ENCODE measurements at places on chromosomes 13 and 19. TPM values are rescaled to one million over a fixed set of nuclear protein-coding genes. Genes with fewer than 3 reads are reported as not detected.

- no peak for DNase-seq
Measured at GRCh38 chr13:105346141-105346775, 1189.2 kb downstream of the EFNB2 start.

DNA sequence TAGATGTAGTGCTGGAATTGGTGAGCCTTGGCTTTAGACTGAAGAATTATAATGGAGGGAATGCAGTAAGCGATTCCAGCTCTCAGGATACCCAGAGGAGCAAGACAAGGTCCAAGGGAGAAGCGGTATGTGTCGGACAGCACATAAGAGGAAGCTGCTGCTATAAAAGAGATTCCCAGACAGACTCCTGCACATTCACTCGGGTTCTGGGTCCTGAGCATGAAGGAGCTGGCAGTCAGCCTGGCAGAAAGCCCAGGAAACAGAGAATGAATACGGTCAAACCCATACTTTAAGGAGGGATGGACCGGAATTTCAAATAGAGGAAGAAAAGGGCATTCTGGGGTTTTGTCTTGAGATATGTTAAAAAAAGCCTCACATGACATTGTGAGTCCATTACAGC lies 308.3 kb downstream of the DNAJC15 start:
- no peak for DNase-seq

DNA sequence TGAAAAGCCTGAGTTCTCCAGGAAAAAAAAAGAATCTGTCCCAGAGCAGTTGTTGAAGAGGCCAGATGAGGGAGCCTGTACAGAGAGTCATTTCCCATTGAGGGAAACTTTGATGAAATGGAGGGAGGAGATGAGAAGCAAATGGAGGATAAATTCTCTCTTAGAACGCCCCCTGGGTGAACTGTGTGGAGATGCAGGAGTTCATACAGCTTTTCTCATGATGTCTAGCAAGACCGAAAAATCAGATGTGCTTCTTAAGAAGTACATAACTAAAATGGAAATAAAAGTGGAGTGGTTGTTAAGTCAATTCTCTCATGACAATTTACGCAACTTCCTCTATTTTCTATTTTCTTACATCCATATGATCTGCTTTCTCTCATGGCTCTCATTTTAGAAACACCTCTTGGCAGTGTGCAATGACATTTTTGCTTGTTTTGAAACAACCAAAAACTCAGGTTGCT lies 1263.1 kb downstream of the PCDH9 start:
- no peak for DNase-seq

DNA sequence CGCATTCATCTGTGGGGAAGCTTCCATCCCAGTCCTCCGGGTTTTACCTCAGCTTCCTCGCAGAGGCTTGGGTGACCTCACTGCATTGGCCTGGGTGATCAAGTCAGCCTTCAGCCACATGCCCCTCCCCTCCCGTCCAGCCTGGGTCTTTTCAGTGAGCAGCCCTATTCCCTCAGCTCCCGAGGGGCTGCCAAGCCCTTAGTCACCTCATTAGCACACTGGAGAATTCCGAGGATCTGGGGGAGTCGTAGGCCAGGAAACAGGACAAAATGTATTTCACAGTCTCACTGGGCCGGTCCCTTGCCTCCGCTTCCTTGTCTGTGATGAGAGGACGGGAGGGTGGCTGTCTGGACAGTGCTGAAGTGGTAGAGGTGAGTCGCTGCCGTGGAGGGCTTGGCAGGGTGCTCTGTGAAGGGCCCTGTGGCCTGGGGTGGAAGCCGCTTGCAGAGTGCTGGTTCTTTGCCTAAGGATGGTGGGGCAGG lies 19.9 kb downstream of the KDM4B start:
- peak; percentile 56 for DNase-seq

The CGB8 gene
- not detected for total RNA-seq

The CDC42EP5 gene
- total RNA-seq: 8.2 TPM

The COX6B1 gene
- total RNA-seq: 266 TPM

The PMIS2 gene
- not detected for total RNA-seq

Data from lower leg skin (tissue), 4 donors.